ENCODE measurements at places on chromosomes 4 and X.
A peak's percentile ranks its signal among the peaks of the same experiment; 100 is the strongest.

DNA sequence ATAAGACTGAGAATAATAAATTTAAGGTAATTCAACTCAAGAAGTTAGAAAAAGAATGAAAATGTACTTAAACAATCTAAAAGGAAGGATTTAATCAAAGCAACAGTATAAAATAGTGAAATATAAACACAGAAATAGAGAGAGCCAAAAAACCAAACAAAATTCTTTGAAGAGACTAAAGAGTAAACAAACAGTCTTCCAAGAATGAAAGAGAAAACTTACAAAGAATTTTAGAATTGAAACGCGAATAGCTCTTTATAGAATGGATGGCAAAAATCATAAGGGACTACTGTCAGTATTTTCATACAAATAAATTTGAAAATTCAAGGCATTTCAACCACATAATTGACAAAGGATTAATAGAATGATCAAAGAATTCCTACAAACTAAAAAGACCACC is 41.7 kb downstream of the VEGFC start:
- H3K27me3 ChIP-seq = no peaks in the 10 kb centered on the region
- no peak overlapping the region for H3K27ac ChIP-seq
- DNase-seq = no peak
- H3K4me3 ChIP-seq = no peak overlapping the region
- H3K4me1 ChIP-seq = no peaks in the 10 kb centered on the region
- H3K36me3 ChIP-seq = no peaks in the 10 kb centered on the region

DNA sequence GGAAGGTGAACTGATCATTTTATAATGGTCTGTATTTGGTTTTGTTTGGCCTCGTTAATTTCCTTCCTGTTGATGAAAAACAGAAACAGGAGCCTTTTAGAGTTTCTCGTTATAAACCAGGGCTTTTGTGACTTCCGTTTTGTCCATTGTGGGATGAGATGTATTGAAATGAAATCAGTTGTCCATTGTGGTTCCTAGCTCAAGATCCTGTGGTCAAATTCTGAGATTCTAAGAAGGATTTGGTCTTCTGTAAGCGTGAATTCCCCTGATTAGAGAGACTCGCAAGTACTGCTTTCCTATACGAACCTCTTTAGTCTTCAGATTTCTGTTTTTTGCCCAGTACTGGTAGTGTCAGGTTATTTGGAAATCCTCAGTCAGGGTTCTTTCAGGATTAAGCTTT is 101.7 kb downstream of the RAPGEF2 start:
- H3K27me3 ChIP-seq = no peaks in the 10 kb centered on the region
- no peak for DNase-seq
- no peaks in the 10 kb centered on the region for H3K36me3 ChIP-seq
- no peak overlapping the region for H3K4me3 ChIP-seq
- H3K4me1 ChIP-seq = no peaks in the 10 kb centered on the region

DNA sequence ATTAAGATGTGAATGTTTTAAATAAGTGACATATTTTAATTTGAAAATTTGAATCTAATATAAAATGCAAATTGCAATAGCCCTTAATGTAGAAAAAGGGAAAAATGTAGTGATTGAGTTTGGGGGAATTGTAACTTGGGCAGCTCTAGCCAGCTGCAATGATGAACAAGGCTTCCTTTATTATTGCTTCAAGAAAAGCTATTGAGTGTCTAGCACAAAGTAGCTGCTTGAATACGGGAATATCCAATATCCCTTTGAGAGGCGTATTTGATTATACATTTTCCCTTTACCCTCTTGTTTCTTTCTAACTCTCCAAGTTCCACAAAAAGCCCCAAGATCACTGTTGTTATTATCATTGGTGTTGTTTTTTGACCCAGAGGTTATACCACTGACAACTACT is 21.8 kb downstream of the IL1RAPL1 start:
- no peak overlapping the region for H3K4me3 ChIP-seq
- H3K27ac ChIP-seq = no peak overlapping the region
- no peaks in the 10 kb centered on the region for H3K27me3 ChIP-seq
- no peaks in the 10 kb centered on the region for H3K36me3 ChIP-seq
- DNase-seq = no peak

DNA sequence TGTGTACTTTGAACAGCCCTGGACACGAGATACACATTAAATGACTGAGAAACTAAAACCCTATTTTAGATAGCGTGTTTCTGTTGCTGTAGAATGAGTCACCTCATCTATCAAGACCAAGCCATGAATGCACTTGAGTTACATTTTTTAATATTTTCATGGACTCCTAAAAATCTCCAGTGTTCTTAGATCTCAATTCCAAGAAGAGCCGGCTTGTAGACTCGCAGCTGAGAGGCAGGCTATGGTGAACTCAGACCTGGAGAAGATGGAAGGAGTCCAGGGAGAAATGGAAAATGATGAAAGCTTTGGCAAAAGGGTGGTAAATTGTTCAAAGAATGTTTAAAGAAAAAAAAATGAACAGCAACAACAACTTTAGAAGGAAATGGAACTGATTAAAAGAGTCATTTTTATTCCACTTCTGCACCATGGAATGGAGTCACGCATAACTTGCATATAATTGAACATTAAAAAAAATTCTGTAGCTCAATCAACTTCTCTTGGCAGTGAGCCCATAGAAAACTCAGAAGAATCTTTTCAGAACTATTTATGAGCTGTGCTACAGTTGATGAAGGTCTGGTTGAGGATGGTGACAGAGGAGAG is 129.8 kb downstream of the MXRA5 start:
- H3K36me3 ChIP-seq = no peaks in the 10 kb centered on the region
- H3K4me3 ChIP-seq = no peak overlapping the region
- DNase-seq = no peak
- no peak overlapping the region for H3K27ac ChIP-seq
- H3K4me1 ChIP-seq = no peaks in the 10 kb centered on the region

- no peaks in the 10 kb centered on the region for H3K36me3 ChIP-seq
- no peak for DNase-seq
- H3K4me1 ChIP-seq = peaks cover 3% of the 10 kb centered on the region
- no peaks in the 10 kb centered on the region for H3K27me3 ChIP-seq
- H3K27ac ChIP-seq = no peak overlapping the region
Measured at GRCh38 chrX:119503484-119503861, 35.2 kb downstream of the SLC25A5 start.

- no peak overlapping the region for H3K4me3 ChIP-seq
- no peaks in the 10 kb centered on the region for H3K4me1 ChIP-seq
- no peak overlapping the region for H3K27ac ChIP-seq
- no peaks in the 10 kb centered on the region for H3K36me3 ChIP-seq
- DNase-seq = no peak
- H3K27me3 ChIP-seq = no peaks in the 10 kb centered on the region
Measured at GRCh38 chr4:123524958-123525628, 128.5 kb downstream of the SPRY1 start.

- no peak for DNase-seq
- H3K4me1 ChIP-seq = no peaks in the 10 kb centered on the region
- peaks cover under 1% of the 10 kb centered on the region for H3K36me3 ChIP-seq
- H3K4me3 ChIP-seq = no peak overlapping the region
Measured at GRCh38 chr4:1019320-1019719, 7.9 kb downstream of the FGFRL1 start.

DNA sequence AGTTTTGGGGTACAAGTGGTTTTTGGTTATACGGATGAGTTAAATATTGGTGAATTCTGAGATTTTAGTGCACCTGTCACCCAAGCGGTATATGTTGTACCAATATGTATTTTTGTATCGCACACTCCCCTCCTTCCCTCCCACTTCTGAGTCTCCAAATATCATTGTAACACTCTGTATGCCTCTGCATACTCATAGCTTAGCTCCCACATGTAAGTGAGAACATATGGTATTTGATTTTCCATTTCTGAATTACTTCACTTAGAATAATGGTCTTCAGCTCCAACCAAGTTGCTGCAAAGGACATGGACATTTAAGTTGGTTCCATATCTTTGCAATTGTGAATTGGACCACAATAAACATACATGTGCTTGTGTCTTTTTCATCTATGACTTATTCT is 103.0 kb upstream of the ADAMTS3 start:
- H3K36me3 ChIP-seq = no peaks in the 10 kb centered on the region
- no peak for DNase-seq
- H3K4me3 ChIP-seq = no peak overlapping the region
- no peak overlapping the region for H3K27ac ChIP-seq

DNA sequence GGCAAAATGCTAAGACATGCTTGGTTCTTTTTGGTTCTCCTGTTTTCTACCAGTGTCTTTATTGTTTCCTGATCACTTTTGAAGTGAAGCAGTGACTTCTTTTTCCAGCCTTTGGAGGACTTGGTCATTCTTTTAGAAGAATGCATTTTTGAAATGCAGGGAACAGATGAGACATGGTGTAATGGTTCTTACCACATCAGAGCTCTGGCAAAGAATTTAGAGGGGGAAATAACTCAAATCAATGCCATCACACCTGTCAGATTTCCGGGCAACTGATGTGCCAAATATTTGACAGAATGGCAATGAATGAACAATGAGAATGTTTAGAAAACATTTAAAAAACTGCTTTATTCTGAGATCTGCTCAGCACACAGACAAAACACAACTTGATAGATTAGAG is 519.6 kb downstream of the IQCM start:
- no peak for DNase-seq
- H3K27me3 ChIP-seq = no peaks in the 10 kb centered on the region
- no peaks in the 10 kb centered on the region for H3K36me3 ChIP-seq
- H3K4me1 ChIP-seq = no peaks in the 10 kb centered on the region
- H3K4me3 ChIP-seq = no peak overlapping the region

DNA sequence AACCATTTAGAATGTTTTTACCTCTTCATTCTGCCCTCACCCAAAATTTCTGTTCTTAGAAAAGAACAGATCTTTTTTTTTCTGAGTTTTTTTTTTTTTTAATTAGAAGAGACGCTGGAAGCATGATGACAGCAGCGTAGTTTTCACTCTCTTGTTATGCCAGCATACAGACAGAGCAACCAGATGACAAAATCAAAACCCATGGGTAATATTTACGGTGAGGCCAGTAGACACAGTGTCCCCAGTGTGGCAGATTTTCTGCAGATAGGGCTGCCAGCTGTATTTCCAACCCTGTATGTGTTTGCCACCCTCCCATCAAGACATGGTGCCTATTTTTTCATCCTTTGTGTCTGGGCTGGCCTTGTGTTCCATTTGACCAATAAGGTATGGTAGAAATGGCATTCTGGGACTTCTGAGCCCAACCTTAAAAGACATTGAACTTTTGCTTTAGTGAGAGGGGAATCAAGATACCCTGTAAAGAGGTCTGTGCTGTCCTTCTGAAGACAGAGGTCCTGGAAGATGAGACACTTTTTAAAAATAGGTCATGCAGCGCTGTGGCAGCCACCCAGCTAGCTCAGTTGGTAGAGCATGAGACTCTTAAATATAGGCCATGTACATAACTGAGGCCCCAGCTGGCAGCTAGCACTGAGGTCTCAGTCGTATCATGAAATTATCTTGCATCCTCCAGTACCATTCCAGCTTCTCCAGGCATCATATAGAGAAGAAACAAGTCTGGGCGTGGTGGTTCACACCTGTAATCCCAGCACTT is 6.7 kb upstream of the ZNF41 start:
- no peaks in the 10 kb centered on the region for H3K27me3 ChIP-seq
- peak overlapping the region; percentile 76 for H3K27ac ChIP-seq
- H3K4me3 ChIP-seq = no peak overlapping the region

DNA sequence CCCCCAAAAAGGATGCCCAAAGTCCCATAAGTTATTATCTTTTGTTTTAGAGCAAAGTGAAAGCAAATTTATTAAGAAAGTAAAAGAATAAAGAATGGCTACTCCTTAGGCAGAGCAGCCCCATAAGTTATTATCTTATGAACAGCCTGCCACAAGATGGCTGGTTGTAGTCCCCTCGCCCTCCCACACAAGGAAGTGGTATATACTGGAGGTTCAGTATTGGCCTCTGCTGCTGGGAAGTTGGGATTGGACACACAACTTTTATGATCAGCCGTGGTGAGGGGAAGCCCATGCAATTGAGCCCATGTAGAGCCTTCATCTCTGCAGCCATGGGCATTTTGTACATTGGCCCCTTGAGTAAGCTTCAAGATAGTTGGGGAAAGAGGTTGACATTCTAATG is 8.0 kb upstream of the SMIM10 start:
- no peaks in the 10 kb centered on the region for H3K4me1 ChIP-seq
- no peaks in the 10 kb centered on the region for H3K27me3 ChIP-seq
- no peak for DNase-seq
- no peaks in the 10 kb centered on the region for H3K36me3 ChIP-seq

DNA sequence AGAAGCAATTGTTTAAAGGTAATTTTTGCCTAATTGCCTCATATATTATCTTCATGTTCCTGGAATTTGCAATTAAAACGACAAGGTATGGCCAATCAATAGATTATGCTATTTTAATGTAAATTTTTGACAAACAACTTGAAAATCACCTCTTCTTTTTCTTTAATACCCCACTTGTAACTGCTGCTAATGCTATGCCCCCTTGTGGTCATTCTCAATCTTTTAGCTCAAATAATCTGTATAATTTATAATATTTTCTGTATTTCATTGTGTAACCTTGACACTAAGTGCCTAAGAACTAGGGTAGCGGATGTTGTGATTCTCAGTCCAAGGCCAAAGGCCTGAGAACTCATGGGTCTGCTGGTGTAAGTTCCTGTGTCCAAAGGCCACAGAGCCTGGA is 831.7 kb upstream of the POU3F4 start:
- no peaks in the 10 kb centered on the region for H3K27me3 ChIP-seq
- no peaks in the 10 kb centered on the region for H3K4me1 ChIP-seq
- no peak for DNase-seq
- H3K4me3 ChIP-seq = no peak overlapping the region

DNA sequence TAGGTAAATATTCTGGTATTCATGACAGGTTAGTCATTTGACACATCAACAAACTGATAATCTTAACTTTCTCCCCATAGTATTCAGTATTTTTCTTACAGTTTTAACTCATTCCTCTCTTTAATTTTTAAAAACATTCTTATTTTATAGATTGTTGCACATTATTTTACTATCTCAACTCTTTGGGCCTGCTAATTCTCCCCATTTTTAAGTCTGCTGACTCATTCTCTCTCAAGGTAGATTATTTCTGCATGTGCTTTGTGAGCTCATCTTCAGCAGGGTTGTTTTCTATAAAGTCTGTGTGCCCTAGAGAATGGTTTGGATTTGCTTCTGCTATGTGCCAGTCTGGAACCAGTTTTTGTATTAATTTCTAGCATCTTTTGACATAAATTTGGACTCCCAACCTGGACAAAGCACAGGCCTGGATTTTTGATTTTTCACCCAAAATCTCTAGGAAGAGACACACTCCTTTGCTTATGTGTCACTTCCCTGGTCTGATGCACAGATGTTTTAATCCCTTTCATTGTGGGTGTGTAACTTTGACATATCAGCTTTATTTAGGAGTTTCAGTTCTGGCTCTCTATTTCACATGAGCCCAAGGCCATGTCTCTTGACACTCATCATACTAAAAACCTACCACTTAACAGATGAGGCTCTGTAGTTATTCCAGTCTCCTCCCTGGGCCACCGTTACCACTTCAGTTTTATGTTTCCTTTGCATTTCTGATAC is 194.3 kb upstream of the PGRMC2 start:
- H3K36me3 ChIP-seq = no peaks in the 10 kb centered on the region
- no peak for DNase-seq
- no peak overlapping the region for H3K27ac ChIP-seq
- H3K4me1 ChIP-seq = no peaks in the 10 kb centered on the region

Measured in right atrium auricular region (tissue), 2 donors.